Forelimb muscle (tissue), 1 donor: ENCODE measurements at places on chromosomes 6 and 20.

DNA sequence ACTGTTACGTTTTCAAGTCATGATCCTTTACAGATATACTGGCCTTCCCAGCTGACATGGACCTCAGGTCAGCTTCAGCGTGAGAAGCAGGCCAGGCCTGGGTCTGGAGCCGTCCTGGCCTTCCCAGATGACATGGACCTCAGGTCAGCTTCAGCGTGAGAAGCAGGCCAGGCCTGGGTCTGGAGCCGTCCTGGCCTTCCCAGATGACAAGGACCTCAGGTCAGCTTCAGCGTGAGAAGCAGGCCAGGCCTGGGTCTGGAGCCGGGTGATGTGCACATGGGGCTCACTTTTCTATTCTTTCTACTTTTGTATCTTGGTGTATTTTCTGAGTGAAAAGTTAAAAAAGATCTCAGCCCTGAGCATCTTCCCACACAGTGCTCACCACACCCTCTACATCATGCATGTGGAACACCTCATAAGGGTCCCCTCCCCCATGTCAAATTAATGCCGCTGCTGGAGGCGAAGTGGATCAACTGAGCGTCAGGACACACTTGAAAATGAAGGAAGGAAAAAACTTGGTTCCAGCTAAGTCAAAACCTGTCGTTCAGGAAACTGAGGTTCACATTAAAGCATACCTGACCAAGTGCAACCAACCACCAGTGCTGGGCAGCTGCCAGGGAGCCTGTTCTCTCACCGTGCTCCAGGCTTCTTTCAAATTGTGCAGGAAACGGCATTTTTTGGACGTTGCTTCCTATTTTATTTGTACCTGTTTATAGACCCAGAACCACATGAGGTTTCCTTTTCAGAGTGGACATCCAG, 32.2 kb downstream of the KIF25 start:
- no peak for DNase-seq

GRCh38 chr6:107154131-107154800, 39.0 kb upstream of the BEND3 start:
- DNase-seq, result no peak

DNA sequence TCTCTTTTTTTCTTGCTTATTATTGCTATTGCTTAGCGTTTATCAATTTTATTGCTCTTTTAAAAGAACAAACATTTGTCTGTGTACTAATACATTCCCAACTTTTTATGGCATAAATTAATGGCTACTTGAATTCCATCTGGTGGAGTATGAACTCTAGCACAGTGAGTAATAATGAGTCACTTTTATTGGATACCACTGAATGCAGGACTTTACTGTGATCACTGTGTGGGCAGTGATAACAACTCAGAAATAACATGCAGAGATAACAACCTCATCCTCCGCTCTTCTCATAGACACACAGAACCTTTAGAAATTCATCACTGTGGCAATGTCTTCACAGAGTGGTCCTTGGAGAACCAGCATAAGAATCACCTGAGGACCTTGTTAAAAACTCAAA, 174.9 kb upstream of the PRND start:
- no peak for DNase-seq

- no peak for DNase-seq
Observed at GRCh38 chr6:27591699-27592480, 119.0 kb upstream of the ZNF184 start.

DNA sequence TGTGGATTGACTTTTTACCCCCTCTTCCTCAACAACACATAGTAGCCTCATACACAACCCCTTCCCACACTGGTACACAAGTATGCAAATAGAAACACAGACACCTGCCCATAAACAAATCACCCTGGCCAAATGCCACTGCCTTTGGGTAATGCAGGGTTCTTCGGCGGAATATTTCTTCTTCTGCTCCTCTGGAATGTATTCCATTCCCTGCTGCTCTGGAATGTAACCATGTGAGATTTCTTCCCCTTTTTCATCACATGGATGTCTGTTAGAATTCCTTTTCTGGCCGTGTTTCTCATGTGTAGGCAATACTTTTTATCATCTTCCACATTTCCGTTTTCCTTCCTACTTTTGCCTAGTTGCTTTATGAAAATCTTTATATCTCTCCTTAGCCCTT, 76.1 kb upstream of the TPD52L1 start:
- DNase-seq, result no peak

GRCh38 chr6:142653710-142654420, 291.1 kb downstream of the HIVEP2 start:
- DNase-seq, result no peak

- DNase-seq, result no peak
Observed at GRCh38 chr6:27260369-27260768, 12.9 kb downstream of the PRSS16 start.

GRCh38 chr20:1576641-1577040, 19.1 kb upstream of the SIRPD start:
- no peak for DNase-seq

DNA sequence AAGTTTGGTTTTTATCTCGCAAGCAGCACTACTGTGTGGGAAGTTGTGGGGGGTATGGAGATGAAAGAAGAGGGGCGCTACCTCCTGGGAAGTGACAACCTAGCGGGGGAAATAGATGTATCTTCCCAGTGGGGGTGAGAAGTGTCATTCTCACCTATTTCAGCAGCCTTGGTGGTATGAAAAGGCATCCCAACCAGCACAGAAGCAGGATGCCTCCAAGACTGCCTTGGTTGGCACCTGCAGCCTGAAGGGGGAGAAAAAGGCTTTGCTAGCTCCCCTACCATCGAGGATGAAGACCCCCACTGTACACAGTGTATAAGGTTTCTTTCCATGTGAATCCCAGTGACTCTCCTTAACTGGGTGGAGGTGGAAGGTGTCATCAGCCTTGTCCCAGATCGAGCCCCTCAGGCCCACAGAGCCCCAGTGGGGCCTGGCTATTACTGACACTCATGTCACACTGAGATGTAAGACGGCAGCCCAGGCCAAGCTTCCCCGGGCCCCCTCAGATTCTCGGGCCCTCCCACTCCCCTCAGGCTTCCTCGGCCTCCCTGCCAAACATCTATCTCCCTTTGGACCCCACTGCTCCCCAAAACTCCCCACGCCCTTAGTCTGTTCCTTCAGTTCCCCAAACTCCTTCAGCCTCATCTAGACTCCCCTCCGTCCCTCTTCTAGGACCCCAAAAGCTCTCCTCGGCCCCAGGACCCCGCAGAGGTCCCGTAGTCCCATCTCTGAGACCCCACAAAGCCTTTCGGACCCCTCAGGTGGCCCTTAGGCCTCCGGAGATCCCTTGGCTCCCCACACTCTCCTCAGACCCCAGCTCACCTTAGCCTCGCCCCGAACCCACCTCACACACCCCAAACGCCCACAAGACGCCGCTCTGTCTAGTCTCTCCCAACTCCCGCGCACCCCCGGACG, 688 bp downstream of the COMMD7 start:
- DNase-seq, result no peak
